ENCODE measurements at places on chromosomes 6 and 20. TPM values are rescaled to one million over a fixed set of nuclear protein-coding genes. Genes with fewer than 3 reads are reported as not detected.

The PLN gene
- total RNA-seq = not detected

The RXRB gene
- total RNA-seq = 78.2 TPM

The EBF4 gene
- total RNA-seq = 6.6 TPM

The APCDD1L gene
- not detected for total RNA-seq

The C20orf204 gene
- 5.0 TPM for total RNA-seq

The DYNLT2 gene
- 2.7 TPM for total RNA-seq

The C6orf58 gene
- 0.31 TPM for total RNA-seq

The POM121L2 gene
- not detected for total RNA-seq

The VGLL2 gene
- not detected for total RNA-seq

The FYN gene
- total RNA-seq = 61.0 TPM

The DST gene
- 177 TPM for total RNA-seq

The DNMT3B gene
- total RNA-seq = 8.4 TPM

GRCh38 chr20:695165-695866 lies 19.7 kb upstream of the SCRT2 start:
- peak; percentile 32 for DNase-seq

GRCh38 chr6:24126586-24127192 lies 674 bp downstream of the NRSN1 start:
- peak; percentile 75 for DNase-seq

- DNase-seq = no peak
Measured at GRCh38 chr6:56297022-56297989, 49.9 kb upstream of the COL21A1 start.

DNA sequence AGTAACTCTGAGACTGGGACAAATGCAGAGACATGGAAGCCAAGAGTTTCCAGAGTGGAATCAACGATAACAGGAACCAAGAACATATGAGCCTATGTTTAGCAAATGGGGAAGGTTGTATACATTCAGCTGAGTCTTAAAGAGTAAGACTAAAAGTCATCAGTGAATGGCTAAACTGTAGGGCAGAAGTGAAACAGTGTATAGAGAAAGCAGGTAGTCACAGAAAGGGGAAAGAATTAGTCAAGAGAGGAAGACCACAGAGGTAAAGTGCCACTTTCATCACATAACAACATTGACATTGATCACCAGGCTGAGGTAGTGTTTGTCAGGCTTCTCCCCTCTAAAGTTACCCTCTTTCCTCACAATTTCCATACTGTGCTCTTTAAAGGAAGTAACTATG lies 306.5 kb upstream of the SPTLC3 start:
- no peak for DNase-seq

DNA sequence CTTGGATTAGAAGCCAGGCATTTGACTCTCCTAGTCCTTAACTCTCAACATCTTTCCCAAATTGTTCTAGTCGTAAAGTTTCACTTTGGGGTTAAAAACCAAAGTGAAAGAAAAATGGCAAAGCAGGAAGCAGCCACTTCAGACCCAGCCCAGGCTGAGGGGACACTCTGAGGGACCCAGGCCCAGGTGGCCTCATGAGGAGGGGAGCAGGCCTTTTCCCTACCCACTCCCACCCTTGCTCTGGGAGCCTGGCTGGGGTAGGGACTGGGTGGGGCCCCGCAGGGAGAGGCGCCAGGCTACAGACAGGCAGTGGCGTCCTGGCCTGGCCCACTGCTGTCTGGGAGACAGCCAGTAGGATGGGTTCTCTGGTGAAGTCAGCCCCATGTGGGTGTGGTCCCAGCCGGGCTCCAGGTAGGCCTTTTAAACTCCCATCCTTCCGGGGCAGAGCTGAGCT lies 68.7 kb upstream of the MYL9 start:
- DNase-seq = peak; percentile 75

GRCh38 chr6:46651006-46651405 lies 1.6 kb downstream of the CYP39A1 start:
- no peak for DNase-seq

GRCh38 chr6:130697271-130697994 lies 129.8 kb upstream of the SMLR1 start:
- no peak for DNase-seq

GRCh38 chr6:14620522-14620921 lies 502.9 kb downstream of the CD83 start:
- no peak for DNase-seq

GRCh38 chr6:45187836-45188235 lies 140.3 kb upstream of the RUNX2 start:
- DNase-seq = no peak

GRCh38 chr6:56764081-56764566 lies 121.4 kb upstream of the DST start:
- peak; percentile 48 for DNase-seq

- DNase-seq = no peak
Measured at GRCh38 chr6:18350712-18351111, 36.4 kb upstream of the RNF144B start.

DNA sequence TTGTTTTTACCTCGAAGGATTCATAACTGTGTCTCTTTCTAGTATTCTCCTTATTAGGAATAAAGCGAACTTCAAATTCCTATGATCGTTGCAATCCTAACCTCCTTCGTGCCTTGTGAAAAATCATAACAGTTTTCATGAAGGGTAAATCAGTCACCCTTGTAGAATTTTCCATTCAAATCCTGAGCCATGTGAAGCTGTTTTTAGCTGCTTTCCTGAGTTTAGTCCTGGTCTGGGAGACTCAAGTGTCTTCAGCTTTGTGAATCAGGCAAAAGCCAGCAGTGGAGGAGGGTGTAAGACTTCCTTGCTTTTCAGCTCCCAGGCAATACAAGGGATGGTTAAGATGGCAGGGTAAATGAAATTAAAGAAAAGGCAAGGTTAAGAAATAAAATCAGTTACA lies 24.3 kb downstream of the GCNT2 start:
- DNase-seq = no peak

- no peak for DNase-seq
Measured at GRCh38 chr6:82783587-82784236, 281.9 kb downstream of the UBE3D start.

DNA sequence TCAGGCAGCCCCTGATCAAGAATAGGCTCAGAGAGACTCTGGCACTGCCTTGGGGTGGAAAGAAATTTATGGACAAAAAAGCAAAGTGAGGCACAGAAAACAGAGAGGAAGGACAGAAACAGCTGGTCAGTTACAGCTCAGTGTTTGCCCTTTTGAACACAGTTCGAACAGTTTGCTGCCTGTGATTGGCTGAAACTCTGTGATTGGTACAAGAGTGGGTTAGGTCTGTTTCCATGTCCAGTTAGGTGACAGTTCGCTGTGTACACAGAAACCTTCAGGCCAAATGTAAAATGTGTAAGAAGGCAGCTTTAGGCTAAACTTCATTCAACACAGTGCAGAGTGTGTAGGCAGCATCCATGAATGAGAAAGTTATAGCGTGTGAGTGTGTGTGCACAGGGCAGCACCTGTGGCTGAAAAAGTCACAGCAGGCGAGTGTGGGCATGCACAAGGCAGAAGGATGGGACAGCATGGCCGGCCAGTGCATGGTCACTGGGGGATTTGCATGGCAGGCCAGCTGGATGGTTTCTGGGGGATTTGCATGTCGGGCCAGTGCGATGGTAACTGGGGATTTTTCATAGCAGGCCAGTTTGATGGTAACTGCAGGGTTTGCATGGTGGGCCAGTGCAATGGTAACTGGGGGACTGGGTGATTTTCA lies 75.4 kb upstream of the FRMD1 start:
- DNase-seq = no peak

DNA sequence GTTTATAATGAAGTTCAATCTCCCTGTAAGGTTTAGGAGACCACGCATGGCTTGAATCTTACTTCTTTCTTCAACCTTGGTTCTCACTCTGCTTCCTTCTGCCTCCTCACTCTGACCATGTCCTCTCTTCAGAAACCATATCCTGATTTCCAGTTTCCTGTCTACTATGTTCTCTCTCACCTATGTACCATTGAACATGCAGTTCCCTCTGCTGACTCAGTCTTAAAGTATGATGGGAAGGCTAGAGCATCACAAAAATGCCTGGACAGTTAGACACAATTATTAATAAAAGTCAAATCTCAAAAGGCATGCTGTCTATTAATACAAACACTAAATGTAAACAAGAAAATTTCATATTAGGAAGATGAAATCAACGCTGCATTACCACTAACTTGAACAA lies 151.6 kb downstream of the PRKN start:
- no peak for DNase-seq

- peak; percentile 67 for DNase-seq
Measured at GRCh38 chr20:63232235-63233060, 3.3 kb upstream of the BIRC7 start.

DNA sequence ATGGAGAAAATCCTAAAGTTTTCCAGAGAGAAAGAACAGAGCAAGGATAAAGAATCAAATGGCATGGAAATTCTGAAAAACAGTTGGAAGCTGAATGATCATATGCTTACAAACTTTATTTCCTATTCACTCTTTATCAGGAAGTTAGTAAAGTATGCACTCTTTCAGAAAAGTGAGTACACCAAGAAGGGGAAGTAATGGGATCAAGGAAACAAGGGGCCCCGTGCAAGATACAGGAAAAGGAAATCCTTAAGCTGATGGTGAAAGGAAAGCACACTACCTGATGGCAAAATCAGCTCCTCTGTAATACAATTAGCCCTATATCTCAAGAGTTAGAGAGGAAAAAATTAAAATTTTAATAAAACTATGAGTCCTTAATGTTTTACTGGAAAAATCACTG lies 14.0 kb downstream of the CALHM6 start:
- no peak for DNase-seq

DNA sequence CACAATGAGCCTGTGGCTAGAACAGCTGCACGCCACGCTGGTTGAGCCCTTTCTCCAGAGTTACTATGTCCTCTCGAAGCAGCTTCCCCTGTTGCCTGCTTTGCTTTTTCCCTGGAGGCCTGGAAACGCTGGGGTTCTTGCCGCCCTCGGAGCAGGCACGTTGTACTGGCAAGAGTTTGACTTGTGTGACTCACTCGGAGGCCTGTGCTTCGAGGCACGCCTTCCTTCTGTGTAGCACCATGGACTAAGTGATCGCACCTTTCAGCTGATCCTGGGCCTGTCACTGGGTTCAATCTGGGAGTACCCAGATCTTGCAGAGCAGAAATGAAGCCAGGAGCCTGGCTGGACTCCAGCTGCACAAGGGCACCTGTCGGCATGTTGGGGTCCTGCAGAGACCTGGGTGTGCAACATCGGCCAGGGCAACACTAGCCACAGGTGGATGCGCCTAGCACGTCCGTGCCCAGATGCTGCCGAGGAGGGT lies 5.2 kb downstream of the INSM1 start:
- DNase-seq = no peak

DNA sequence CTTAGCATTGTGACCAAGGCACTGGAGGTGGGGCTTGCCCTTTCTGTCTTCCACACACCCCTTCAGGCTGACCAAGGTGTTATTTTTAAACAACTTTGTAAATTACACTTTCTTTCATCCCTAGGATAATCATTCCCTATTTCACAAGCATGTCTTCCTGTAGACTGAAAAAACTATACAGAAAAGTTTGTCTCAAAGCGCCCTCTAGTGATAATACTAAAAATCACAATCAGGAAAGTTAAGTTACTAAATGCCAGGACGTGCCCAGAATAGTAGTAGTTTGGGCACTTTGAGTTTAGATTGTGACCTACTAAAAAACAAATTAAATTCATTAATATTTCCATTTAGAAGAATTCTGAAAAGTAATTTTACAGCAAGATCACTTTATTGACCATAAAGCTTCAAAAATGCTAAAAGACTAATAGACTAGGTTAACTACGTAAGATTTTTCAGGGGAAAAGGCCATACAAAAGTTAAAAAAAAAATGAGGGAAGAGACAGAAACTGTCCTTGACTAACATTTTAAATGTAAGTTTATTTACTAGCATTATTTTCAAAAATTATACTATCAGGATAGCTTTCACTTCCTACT lies 123.3 kb upstream of the DUSP22 start:
- no peak for DNase-seq

GRCh38 chr20:50408526-50409364 lies 101.4 kb upstream of the PTPN1 start:
- no peak for DNase-seq

DNA sequence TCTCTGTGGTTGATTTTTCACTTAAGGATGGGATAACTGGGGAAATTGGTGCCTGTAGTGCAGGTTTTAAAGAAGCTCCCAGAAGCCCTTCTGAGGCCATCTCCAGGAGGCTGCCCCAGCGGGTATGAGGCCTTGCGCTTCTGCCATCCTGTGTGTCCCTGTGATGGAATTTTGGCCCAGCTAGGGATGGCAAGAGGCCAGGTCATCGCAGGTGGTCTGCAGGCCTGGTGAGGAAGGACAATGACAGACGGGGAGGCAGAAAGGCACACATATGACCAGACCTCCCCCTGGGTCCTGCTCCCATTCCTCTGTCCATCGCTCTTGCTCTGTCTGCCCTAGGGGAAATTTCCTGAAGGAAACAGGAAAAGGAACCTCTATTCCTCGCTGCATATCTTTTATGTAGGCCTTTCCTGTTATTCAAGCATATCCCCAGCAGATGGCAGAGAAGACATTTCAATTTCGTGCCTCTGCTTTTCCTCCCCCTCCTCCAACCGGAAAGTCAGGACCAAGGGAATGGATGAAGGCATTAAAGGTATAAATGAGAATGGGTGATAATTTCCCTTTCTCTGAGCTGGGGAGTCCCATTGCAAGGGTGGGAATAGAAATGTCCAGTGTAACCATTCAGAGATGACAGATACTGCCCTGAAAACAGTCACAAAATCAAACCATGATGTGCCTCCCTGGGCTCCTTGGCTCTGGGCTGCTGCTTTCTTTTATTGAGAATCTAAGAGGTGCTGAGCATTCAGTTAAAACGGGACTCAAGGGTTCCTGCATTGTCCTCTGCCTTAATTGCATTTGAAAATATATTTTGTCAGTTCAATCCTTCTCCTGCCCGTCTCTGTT lies 17.6 kb upstream of the HLA-F start:
- peak; percentile 64 for DNase-seq

- no peak for DNase-seq
Measured at GRCh38 chr20:48599748-48600469, 227.9 kb downstream of the PREX1 start.

GRCh38 chr6:4776493-4777393 lies 539 bp downstream of the CDYL start:
- no peak for DNase-seq

Data from Calu3 (cell line).